SK-MEL-5 (cell line): ENCODE measurements at places on chromosomes 2 and 18. TPM values are rescaled to one million over a fixed set of nuclear protein-coding genes. Genes with fewer than 3 reads are reported as not detected.

Gene LRATD1
- 0.18 and 0.21 TPM in 2 replicates for total RNA-seq

Gene FBLN7
- total RNA-seq, result not detected in 2 replicates

Gene ACADL
- not detected in 2 replicates for total RNA-seq

Gene RAB6C
- total RNA-seq, result not detected in 2 replicates

Gene KCNF1
- total RNA-seq, result 0.05 TPM in 1 of 2 replicates, not detected in the other

Gene TP53I3
- total RNA-seq, result 16.6 and 20.9 TPM in 2 replicates

Gene OTX1
- total RNA-seq, result 1.2 and 1.9 TPM in 2 replicates

Gene GNLY
- total RNA-seq, result not detected in 2 replicates

Gene ZBTB7C
- total RNA-seq, result 0.16 TPM in 1 of 2 replicates, not detected in the other

Gene CNDP1
- total RNA-seq, result 0.08 and 0.51 TPM in 2 replicates

Gene PPP1R7
- 24.0 and 26.5 TPM in 2 replicates for total RNA-seq

Gene PLCD4
- total RNA-seq, result 0.32 and 0.53 TPM in 2 replicates

Gene ST8SIA3
- not detected in 2 replicates for total RNA-seq

Gene MYCN
- total RNA-seq, result 0.08 and 0.11 TPM in 2 replicates

Gene ITGB6
- 0.03 TPM in 1 of 2 replicates, not detected in the other for total RNA-seq

Gene ATP6V1B1
- 2.5 TPM in 1 of 2 replicates, not detected in the other for total RNA-seq

Gene SPTBN1
- total RNA-seq, result 326 and 357 TPM in 2 replicates

Gene CRYGC
- total RNA-seq, result not detected in 2 replicates

Gene LHCGR
- total RNA-seq, result not detected in 2 replicates

Gene CYS1
- 0.27 and 0.29 TPM in 2 replicates for total RNA-seq

Gene VWA3B
- total RNA-seq, result not detected in 2 replicates

Gene DSG3
- total RNA-seq, result 0.08 and 0.13 TPM in 2 replicates

Gene ASPRV1
- 0.05 TPM in 1 of 2 replicates, not detected in the other for total RNA-seq

Gene ACVR1
- total RNA-seq, result 6.1 and 7.2 TPM in 2 replicates

Gene IL36RN
- not detected in 2 replicates for total RNA-seq

Gene RTP5
- not detected in 2 replicates for total RNA-seq

Gene SERPINB5
- total RNA-seq, result not detected in 2 replicates

Gene ALPP
- total RNA-seq, result not detected in 2 replicates

Gene SERPINB3
- not detected in 2 replicates for total RNA-seq

Gene RNF144A
- total RNA-seq, result 83.1 and 85.8 TPM in 2 replicates

Gene WDR35
- 19.5 and 20.1 TPM in 2 replicates for total RNA-seq

Gene LRRTM4
- total RNA-seq, result 0.05 TPM in 1 of 2 replicates, not detected in the other

Gene PRKAG3
- total RNA-seq, result not detected in 2 replicates

Gene FAM161A
- 12.3 and 21.7 TPM in 2 replicates for total RNA-seq

Gene CXCR1
- total RNA-seq, result not detected in 2 replicates

Gene C2orf81
- 0.53 and 0.85 TPM in 2 replicates for total RNA-seq

Gene TLX2
- 0.16 and 0.55 TPM in 2 replicates for total RNA-seq

Gene WNT10A
- total RNA-seq, result 0.05 and 0.11 TPM in 2 replicates

Gene CD207
- total RNA-seq, result 0.08 TPM in 1 of 2 replicates, not detected in the other

Gene KCNE4
- 12.1 and 13.7 TPM in 2 replicates for total RNA-seq

Gene ASXL3
- total RNA-seq, result not detected in 2 replicates

Gene PRSS56
- total RNA-seq, result not detected in 2 replicates

Gene SIX3
- not detected in 2 replicates for total RNA-seq

Gene GALNT5
- total RNA-seq, result not detected in 2 replicates

Gene KRTCAP3
- total RNA-seq, result not detected in 2 replicates

Gene DSEL
- 1.4 and 2.1 TPM in 2 replicates for total RNA-seq

Gene ARHGEF4
- 2.9 and 4.0 TPM in 2 replicates for total RNA-seq

Gene MDH1B
- 1.8 and 2.2 TPM in 2 replicates for total RNA-seq

Gene KCTD1
- 11.6 and 11.9 TPM in 2 replicates for total RNA-seq

Gene UGT1A3
- not detected in 2 replicates for total RNA-seq
